ENCODE measurements at places on chromosomes 12 and 14. TPM values are rescaled to one million over a fixed set of nuclear protein-coding genes. Genes with fewer than 3 reads are reported as not detected.

The KRT79 gene
- not detected for total RNA-seq

The HPD gene
- total RNA-seq: 1.5 TPM

The FLRT2 gene
- total RNA-seq: 31.7 TPM

The NID2 gene
- total RNA-seq: 61.7 TPM

The TMEM233 gene
- 4.8 TPM for total RNA-seq

The KRT2 gene
- not detected for total RNA-seq

The GZMB gene
- total RNA-seq: not detected

The MUCL1 gene
- total RNA-seq: not detected

The AQP6 gene
- not detected for total RNA-seq

Data from subcutaneous preadipocyte (primary cell).